ENCODE measurements at places on chromosomes 16 and 17.

GRCh38 chr17:82632451-82632850 is 15.8 kb downstream of the WDR45B start:
- no peak for DNase-seq

DNA sequence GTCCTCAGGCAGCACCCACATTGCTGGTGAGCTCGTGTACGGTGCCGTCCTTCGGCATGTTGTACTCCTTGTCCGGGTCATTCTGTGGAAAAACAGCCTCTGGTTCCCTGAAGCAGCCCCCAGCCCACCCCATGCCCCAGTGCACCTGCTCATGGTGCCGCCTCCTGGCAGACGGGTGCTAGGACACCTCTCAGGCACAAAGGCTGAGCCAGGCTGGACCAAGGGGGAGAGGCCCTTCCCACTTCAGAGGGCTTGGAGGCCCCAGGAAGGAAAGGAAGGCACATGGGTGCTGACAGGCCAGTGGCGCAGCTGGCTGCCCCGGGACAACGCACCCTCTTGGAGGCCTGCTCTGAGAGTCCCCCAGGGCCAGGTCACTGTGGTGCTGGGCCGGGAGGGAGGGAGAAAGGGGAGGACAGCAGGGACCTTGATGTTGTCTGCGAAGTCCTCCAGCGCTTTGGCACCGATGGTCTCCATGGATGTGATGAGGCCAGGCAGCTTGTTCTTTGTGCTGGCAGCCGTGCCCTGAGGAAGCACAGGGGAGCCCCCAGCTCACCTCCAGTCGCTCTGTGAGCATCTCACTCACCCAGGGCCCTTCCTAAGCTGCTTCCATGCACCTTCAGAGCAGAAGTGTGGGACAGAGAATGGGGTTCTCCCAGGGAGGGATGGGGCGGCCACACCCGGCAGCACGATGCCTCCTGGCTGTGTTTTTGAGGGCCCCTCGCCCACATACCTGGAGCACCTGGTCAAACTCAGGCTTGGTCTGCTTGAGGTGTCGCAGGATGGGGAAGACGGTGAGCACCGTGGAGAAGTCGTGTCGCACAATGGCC is 9.3 kb downstream of the ZACN start:
- no peak for DNase-seq

- no peak for DNase-seq
These were observed 8.4 kb downstream of the ZNF652 start for GRCh38 chr17:49353607-49354006.

DNA sequence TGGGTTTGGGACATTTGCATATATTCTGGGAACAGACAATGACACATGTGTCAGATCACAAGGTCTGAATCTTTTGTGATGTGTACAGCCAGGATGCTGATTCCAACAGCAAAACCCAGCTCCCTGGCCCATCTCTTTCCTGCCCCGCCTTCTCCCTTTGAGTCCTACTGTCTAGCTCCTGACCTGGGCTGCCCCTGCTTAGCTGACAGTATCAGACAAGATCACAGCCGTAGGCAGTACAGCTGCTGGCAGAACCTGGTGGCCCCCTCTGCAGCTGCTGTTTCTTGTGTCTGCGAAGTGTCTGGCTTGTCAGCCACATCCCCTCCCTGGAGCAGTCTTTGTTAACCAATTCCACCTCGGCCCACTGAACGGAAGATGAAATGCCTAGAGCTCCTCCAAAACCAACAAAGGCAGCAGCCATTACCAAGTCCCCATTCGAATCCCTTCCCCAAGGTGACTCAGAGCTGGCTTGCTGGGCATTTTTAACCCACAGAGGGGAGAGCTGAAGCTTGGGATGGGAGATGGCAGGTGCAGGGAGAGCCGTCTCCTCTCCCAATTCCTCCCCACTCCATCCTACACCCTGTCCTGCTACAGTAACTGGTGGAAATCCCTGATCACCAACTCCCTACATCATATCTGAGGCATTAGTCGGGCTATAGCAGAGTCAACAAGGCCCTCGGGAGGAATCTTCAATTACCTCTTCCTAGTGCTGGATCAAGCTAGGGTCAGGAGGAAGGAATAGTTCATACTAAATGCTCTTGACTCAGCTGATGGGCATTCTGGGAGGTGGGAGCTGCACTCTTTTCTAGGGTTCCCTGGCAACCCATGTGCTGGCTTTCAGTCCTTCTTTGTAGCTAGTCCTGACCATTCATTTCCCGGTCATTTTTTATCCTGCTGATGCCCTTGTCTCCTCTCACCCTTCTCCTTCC is 5.8 kb downstream of the PIPOX start:
- no peak for DNase-seq

- DNase-seq: no peak
These were observed 100.3 kb downstream of the IRX5 start for GRCh38 chr16:55030944-55031343.

DNA sequence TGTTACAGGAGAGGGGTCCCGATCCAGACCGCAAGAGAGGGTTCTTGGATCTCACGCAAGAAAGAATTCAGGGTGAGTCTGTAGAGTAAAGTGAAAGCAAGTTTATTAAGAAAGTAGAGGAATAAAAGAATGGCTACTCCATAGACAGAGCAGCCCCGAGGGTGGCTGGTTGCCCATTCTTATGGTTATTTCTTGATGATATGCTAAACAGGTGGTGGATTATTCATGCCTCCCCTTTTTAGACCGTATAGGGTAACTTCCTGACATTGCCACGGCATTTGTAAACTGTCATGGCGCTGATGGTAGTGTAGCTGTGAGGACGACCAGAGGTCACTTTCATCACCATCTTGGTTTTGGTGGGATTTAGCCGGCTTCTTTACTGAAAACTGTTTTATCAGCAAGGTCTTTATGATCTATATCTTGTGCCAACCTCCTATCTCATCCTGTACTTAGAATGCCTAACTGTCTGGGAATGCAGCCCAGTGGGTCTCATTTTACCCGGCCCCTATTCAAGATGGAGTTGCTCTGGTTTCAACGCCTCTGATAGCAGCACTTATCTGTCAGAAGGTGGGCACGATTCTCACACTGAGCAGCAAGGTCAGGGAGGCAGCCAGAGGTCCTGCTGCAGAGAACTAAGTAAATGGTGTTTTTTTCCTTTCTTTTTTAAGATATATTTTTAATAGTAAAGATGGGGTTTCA is 26.5 kb upstream of the XYLT2 start:
- DNase-seq: no peak

DNA sequence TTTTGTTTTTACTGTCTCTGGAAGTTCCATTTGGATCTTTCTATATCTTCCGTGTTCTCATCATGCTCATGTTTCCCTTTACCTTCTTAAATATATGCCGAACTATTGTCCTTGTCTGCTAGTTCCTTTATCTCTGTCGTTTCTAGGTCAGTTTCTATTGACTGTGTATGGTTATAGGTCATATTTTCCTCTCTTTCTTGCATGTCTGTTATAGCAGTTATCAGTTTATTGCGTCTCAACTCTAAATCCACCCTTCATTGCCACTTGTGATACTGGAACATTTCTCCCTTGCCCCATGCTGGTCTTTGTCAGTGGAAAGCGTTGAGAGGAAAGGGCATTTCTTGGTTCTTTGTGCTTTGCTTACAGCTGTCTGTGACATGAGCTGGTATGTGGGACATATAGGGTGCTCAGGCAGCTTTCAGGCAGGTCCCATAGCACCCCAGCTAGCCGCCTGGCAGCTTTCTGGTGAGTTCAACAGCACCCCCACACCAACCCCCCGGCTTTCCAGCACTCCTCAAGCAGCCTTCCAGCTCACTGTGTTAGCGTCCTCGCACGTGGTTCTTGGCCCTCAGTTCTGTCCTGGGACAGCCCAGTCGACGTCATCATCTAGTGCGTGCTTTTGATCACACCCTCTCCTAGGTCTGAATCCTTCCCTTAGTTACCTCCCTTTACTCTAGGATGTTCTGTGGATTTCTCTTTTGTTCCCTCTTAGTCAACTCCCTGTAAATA is 15.4 kb upstream of the DNASE1 start:
- DNase-seq: no peak

DNA sequence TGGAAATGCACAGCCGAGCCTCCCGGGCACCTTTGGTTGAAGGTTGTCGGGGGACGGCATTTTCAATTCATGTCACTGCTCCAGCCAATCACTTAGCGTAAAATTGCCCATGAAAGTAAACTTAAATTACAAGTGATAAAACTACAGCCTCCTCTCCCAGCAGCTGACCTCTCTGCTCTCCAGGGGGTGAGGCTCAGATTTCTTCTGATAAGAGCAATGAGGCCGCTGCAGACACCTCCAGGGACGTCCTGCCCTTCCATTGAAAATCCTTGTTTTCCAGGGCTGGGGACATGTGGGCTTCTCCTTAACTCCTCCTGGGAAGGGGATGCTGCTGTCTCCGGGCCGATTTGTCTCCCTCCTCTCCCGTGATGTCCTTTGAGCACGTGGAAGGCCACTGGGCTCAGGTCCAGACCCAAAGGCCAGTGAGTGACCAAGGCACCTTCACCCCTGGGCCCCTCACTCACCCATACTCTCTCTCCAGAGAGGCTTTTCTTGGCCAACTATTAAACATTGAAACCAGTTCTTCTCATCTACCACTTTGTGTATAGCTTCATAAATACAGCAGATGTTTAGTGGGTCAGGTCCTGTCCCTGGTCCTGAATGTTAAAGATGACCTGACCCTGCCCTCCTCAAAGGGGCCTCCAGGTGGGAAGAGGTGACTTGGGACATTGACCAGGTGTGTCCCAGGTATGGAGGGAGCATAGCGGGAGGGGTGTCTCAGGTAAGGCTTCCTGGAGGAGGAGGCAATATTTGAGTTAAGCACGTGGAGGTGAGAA is 52.3 kb downstream of the MGAT5B start:
- DNase-seq: no peak

DNA sequence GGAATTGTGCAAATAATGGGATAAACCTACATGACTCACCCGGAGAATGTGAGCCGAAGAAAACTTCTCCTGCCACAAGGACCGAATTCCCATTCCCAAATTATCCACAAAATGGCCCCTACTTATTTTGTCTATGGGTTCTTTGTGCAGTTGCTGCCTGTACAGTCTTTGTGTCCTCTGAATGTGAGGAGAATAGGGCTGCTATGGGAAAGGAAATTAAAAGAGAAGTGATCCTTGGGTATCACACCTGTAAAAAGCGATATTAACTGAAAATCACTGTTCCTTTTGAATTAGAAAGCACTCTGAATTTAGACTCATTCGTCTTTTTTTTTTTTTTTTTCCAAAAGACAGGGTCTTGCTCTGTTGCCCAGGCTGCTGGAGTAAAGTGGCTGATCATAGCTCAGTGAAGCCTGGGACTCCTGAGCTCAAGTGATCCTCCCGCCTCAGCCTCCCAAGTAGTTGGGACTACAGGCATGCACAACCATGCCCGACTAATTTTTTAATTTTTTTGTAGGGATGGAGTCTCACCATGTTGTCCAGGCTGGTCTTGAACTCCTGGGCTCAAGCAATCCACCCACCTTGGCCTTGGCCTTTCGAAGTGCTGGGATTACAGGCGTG is 45.4 kb downstream of the CHD9 start:
- no peak for DNase-seq

Data from left hindlimb (tissue), 1 donor.